H1 (cell line): ENCODE measurements at places on chromosomes 16 and 17.

GRCh38 chr17:77086433-77087010 lies 54.2 kb upstream of the SEC14L1 start:
- peak; percentile 99 for DNase-seq

DNA sequence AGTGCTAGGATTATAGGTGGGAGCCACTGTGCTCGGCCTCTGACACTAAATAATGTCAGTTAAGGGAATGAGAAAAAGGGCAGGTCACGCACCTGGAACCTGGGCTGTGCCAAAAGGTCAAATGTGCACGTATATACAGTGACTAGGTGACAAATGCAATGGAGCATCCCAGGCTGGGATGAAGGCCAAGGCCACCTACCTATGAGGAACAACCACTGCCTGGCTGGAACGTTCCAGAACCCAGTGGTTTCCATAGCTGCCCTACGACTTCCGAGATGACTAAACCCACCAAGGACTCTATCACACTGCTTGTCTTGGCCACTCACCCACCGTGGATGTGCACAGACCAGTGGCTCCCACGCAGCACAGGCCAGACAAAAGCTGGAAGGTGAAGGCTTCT lies 16.1 kb downstream of the ZNF500 start:
- no peak for DNase-seq

GRCh38 chr16:24819462-24820040 lies 26.2 kb upstream of the SLC5A11 start:
- DNase-seq = no peak

GRCh38 chr16:56066617-56067016 lies 124.7 kb upstream of the GNAO1 start:
- DNase-seq = no peak

GRCh38 chr17:72826602-72827001 lies 265.9 kb downstream of the SLC39A11 start:
- DNase-seq = no peak

DNA sequence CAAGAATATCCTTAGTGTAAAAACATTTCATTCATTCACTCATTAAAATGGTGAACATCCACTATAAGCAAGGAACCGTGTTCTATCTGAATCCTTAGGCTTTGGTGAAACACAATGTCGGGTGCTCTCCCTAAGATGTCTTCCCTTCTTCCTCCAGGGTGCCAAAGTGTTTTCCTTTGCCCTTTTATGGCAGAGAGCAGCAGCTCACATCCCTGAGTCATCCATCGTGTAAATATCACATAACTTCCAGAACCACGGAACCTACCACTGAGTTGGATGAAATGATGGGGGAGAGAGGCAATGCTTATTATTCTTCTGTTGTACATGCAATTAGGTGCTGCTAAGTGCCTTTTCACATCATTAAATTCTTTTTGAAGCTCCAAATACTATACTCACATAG lies 50.2 kb downstream of the DNAH3 start:
- no peak for DNase-seq

DNA sequence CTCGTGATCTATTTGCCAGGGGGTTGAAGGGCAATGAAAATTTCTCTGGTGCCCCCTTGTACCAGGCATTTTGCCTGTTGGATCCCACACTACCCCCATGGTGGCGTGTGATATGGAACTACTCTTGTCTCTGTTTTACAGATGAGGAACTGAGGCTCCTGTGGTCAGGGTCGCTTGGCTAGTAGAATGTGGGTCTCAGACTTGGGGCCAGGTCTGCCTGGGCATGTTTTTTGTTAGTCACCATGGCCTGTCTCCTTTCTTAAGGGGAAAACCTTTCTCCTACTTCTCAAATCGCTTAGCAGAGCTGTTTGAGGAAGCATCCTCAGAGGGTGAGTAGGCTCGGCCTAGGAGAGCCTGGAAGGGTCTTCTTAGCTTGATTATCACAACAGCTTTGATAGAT lies 51.2 kb downstream of the CLEC16A start:
- DNase-seq = no peak

GRCh38 chr17:28901866-28902818 lies 737 bp downstream of the DHRS13 start:
- DNase-seq = no peak

DNA sequence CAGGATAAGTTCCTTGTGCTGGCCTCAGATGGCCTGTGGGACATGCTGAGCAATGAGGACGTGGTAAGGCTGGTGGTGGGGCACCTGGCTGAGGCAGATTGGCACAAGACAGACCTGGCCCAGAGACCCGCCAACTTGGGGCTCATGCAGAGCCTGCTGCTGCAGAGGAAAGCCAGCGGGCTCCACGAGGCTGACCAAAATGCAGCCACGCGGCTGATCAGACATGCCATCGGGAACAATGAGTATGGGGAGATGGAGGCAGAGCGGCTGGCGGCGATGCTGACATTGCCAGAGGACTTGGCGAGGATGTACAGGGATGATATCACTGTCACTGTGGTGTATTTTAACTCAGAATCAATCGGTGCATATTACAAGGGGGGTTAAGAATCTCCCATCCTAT lies 5.2 kb downstream of the PDP2 start:
- no peak for DNase-seq

GRCh38 chr17:50593321-50593720 lies 32.8 kb downstream of the CACNA1G start:
- DNase-seq = no peak

- DNase-seq = no peak
These were observed 16.5 kb downstream of the HS3ST3B1 start for GRCh38 chr17:14317383-14317782.

GRCh38 chr17:75876190-75876937 lies 2.0 kb downstream of the TRIM47 start:
- DNase-seq = no peak

- peak; percentile 85 for DNase-seq
These were observed 2.3 kb upstream of the LHX1 start for GRCh38 chr17:36934692-36935630.

- DNase-seq = no peak
These were observed 1.8 kb upstream of the WNK4 start for GRCh38 chr17:42778570-42778969.

GRCh38 chr16:67100569-67101310 lies 9.0 kb upstream of the PHAF1 start:
- no peak for DNase-seq

- no peak for DNase-seq
These were observed 1.5 kb upstream of the KRT16 start for GRCh38 chr17:41614098-41614497.

GRCh38 chr17:55830699-55831471 lies 80.0 kb downstream of the PCTP start:
- DNase-seq = no peak

- DNase-seq = no peak
These were observed 1.3 kb upstream of the ACTG1 start for GRCh38 chr17:81513753-81514488.

DNA sequence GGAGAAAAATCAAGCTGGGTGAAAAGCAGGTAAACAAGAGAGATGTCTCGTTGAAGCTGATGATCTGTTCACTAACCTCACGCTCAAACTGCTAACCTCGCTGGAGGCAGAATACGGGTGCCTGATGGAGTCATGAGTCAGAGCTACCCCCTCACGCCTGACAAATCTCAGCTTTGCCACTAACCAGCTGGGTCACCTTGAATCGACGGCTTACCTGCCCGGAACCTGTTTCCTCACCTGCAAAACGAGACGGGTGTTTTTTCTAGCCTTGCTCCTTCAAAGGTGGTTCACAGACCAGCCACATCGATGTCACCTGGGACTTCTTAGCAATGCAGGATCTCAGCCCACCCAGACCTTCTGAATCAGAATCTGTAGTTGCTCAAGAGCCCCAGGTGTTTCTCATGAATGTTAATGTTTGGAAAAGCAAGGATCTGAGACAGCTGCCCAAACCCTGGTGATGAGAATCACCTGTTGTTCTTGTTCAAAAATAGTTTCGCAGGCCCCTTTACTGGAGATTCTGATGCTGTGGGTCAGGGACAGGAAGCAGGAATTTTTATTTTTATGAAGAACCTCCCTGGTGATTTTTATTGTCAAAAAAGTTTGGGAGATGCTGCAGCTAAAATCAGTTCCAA lies 56.9 kb downstream of the MARCHF10 start:
- no peak for DNase-seq

DNA sequence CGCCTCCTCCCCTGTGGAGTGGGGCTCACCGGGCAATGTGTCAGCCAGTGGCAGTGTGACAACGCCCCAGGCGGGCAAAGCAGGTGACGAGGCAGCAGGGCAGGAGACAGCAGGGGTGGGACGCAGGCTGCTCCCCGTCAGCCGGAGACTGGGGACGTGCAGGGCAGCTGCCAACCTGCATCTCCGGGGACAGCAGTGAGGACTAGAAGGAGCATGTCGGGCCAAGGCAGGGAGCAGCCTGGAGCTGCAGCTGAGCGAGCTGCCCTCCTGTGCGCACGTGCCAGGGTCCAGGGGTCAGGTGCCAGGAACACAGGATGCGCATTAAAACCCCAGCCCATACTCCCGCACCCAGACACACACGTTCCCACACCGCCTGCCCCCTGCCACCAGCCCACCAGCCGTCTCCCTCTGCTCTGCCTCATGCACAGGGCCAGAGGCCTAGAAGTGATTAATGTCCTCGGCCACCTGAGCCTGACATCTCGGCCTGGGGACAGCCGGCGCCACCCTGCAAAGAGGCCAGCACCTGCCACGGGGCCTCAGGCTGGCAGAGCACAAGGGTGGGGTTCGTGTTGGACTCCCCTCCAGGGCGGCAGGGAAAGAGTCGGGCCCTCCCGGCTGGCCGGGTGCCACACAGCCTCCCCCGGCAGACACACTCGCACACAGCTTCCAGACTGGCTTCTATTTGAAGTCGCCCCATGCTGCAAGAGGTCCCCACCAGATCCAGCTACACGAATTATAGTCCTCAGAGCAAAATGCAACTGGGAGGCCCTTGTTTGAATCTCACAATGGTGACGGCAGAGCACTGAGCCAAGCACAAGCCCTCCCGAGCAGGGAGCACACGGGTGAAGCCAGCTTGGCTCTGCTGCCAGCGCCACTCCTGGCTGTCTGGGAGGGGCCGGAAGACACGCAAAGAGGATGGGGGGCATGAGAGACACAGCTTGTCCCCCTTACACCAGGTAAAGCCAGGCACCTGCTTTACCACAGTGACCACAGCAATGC lies 90.4 kb downstream of the RBFOX3 start:
- no peak for DNase-seq

DNA sequence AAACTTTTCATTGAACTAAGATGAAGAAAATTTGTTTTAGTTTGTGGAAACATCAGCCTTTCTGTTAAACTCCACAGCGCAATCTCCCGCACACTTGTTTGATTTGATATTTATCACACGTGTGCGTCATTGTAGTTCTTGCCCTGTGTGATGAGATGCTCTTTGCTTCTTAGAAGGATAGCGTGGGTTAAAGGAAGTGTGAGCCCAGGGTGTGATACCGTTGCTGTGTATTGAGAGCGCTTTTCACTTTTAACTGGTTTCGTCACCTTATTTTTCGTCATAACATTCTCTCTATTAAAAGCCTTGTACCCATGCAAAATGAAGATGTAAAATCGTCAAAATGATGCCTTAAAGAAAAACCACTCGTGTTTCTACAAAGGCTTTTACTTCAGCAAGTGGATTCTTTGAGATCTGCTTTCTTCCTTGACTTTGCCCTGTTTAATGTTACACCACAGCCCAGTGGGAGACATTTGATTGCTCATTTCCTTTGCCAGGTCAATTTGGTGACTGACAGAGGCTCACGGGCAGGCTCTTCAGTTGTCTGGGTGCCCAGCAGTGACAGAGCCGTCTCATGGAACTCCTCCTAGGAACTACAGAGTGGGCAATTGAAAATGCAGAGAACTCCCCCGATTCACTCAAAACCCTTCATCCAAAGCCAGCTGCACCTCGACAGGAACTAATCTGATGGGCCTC lies 61.1 kb downstream of the RPA1 start:
- no peak for DNase-seq

DNA sequence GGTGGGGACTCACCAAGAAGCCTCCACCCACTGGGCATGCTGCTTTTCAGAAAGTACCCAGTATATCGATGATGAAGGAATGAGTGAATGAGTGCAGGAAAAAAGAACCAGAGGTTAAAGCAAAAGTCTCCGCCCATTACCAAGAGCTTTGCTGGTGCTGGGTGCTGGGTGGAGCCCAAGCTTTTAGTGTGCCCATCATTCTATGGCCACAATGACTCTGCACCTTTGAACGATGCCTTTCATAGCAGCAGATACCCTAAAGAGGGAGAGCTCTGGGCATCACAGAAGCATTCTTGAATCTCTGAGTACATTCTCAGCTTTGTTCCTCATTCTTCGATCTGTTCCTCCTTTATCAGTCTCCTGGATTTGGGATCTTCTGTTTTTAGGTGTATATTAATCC lies 450.7 kb upstream of the CCL2 start:
- DNase-seq = no peak

GRCh38 chr17:16927641-16928321 lies 44.1 kb downstream of the TNFRSF13B start:
- DNase-seq = no peak

GRCh38 chr16:72561-73548 lies at the start of gene RHBDF1:
TSS of gene RHBDF1 (minus strand) at chr16:72631. CDS start at chr16:65015, 7,616 bp downstream.
- DNase-seq = no peak

DNA sequence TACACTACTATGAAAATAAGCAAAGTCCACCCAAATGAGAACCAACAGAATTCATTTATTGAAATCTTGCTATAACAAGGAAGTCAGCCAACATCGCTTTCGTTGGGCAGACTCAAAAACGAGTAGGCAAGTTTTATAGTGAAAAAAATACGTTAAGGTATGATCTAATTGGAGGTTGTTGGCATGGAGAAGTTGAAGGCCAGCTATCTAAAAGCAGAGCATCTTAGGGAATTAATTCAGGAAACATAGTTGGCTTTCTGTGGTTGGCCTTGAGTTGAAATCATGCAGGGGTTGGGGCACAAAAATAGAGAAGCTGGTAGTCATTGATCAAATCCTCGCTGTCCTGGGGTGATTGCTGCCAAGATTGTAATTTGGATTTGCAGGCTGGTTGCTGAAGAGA lies 118.3 kb downstream of the PPM1E start:
- no peak for DNase-seq

- no peak for DNase-seq
These were observed 28.3 kb downstream of the XPO6 start for GRCh38 chr16:28183484-28183883.

GRCh38 chr17:75371339-75371738 lies 34.1 kb downstream of the GRB2 start:
- DNase-seq = no peak

DNA sequence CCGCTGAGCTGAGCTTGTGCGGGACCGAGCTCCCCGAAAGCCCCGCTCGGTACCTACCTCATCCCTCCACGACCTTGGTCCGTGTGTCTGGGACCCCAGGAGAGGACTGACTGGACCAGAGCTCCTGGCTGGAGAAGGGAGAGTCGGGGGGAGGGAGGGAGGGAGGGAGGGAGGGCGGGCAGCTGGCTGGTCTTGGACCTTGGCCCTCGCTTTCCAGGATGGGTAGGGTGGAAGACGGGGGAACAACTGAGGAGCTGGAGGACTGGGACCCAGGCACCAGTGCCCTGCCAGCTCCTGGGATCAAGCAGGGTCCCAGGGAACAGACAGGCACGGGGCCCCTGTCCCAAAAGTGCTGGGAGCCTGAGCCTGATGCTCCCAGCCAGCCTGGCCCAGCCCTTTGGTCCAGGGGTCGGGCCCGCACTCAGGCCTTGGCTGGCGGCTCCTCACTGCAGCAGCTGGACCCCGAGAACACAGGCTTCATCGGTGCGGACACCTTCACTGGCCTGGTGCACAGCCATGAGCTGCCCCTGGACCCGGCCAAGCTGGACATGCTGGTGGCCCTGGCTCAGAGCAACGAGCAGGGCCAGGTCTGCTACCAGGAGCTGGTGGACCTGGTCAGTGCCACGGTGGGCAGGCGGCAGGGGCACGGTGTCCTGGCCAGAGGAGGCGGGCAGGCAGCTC lies 553 bp downstream of the RHBDL1 start:
- DNase-seq = no peak
